H4 (cell line): ENCODE measurements at places on chromosomes 6 and 20. TPM values are rescaled to one million over a fixed set of nuclear protein-coding genes. Genes with fewer than 3 reads are reported as not detected.

GRCh38 chr6:41315943-41316620 lies 19.3 kb upstream of the NCR2 start:
- DNase-seq, result no peak

- DNase-seq, result no peak
Measured at GRCh38 chr6:21847711-21848480, 254.3 kb downstream of the SOX4 start.

DNA sequence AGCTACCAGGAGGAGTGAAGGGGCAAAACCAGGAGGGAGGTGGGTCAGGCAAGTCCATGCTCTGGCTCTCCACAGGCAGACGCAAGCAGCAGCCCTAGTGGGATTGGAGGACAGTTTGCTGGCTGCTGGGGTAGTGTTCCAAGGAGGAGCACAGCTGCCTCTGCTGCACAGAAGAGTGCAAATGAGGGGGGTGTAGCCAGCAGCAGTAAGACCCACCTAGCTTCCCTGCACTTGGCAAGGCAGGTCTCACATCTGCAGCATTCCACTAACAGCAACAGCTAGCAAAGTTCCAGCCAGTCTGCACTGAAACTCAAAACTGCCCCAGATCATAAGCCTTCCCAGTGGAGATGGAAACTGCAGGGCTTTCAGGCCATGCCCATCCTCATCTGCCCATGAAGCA lies 405.0 kb downstream of the UTRN start:
- no peak for DNase-seq

DNA sequence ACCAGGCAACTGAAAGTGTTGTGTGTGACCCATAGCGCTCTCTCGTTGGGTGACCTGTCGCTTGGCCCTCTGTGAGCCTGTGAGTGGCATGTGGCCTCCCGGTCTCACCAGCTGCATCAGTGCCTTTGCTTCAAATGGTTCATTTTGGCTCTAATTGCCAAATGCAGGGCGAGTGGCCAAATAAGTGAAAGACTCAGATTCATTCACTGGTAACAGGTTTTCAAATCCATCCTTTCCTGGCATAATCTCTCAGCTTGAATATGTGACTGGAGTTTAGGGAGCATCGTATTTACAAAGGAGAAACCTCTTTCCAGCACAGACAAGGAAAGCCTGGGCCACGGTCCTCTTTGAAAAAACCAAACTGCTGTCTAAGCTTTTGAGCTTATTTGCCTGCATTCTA lies 321.6 kb upstream of the QKI start:
- DNase-seq, result no peak

DNA sequence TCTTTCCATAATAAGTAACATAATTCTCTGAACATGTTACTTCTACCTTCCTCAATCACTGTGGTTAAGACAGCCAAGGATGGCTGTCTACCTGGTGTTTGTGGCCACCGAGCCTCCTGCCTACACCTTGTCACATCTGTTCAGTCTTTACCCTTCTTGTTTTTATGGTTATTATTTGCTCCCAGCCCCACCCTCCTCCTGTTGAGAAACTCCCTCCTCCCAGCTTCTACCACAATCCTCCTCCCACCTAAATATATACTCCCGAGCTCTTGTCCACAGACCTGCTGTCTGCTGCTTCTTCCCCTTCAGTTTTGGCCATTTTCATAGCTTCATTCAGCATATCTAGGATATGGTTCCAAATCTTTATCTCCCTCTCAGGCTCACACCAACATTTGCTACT lies 35.7 kb upstream of the GABRR1 start:
- no peak for DNase-seq

DNA sequence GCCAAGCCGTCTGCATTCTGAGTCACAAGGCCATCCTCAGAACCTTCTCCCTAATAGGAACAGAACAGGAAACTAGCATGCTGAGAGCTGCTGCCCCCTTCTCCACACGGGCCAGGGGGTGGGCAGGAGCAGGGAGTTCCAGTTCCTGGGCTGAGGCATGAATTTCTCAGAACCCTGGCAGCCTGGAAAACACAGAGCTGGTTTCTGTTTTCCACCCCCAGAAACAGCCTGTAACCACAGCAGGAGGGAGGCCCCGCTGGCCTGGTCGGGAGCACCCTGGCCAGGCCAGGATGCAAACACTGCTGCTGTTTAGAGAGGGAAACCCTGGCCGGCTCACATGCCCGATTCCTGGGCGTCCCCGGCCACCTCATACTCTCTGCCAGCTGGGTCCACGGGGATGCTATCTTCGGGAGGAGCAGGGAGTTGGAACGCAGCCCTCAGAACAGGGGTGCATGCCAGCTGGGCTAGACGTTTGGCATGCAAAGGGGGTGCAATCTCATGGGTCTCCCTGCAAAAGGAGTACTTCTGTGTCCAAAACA lies 130.1 kb downstream of the NFATC2 start:
- DNase-seq, result no peak

The MUCL3 gene
- total RNA-seq, result not detected in 2 replicates

The OPN5 gene
- 0.17 TPM in 1 of 2 replicates, not detected in the other for total RNA-seq

DNA sequence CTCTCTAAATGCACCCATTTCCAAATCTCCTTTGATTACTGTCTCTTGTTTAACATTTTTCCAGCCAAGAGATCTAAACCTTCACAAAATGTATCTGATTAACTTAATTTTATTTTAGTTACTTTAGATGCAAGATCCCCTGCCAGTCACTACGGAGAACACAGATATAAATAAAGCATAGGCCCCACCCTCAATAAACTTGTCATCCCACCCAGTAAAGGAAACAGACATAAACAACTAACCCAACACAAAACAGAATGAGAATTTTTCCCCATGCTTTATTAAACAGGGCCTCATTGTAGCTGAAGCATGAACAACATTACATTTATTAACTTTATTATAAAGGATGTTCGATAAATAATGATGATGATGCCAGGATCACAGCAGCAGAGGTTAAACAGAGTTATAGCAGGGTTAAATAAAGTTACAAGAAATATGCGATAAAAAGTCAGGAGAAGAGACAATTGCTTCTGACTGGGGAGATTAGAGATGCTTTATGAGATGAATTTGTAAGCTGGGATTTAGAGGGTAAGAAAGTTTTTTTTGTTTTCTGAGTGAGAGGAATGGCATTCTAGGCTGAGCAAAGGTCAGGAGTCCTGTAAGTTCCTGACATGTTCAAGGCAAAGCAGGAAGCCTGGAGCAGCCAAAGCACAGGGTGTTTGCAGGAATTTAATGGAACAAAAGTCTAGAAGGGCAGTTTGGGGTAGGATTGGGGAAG lies 41.1 kb downstream of the TFAP2A start:
- DNase-seq, result no peak

The BACH2 gene
- 0.06 and 0.31 TPM in 2 replicates for total RNA-seq

- DNase-seq, result peak; percentile 12
Measured at GRCh38 chr20:60011512-60012507, 53.6 kb downstream of the CDH26 start.

The VGLL2 gene
- total RNA-seq, result 0.08 and 0.50 TPM in 2 replicates

- DNase-seq, result no peak
Measured at GRCh38 chr20:56978475-56978874, 288.0 kb downstream of the BMP7 start.

DNA sequence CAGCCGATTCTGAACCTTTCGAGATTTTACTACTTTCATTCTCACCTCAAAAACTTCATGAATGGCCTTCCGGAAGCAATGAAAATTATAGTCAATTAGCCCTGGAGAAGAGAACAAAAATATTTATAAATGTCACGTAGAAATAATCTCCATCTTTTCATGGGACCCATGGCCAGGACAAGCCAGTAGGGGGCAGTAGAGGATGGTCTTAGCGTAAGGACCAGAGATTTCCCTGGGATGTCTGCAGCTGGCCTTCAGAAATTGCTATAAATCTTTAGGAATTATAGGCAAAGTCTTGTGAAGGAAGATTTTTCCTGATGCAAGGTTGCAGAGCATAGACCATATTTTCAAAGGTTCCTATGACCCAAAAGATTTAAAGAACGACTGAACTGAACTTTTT lies 15.6 kb upstream of the UBE2J1 start:
- DNase-seq, result peak; percentile 25

GRCh38 chr6:157278171-157278570 lies 45.1 kb downstream of the TMEM242 start:
- DNase-seq, result no peak

- DNase-seq, result no peak
Measured at GRCh38 chr6:41059556-41059955, 6.6 kb downstream of the APOBEC2 start.

DNA sequence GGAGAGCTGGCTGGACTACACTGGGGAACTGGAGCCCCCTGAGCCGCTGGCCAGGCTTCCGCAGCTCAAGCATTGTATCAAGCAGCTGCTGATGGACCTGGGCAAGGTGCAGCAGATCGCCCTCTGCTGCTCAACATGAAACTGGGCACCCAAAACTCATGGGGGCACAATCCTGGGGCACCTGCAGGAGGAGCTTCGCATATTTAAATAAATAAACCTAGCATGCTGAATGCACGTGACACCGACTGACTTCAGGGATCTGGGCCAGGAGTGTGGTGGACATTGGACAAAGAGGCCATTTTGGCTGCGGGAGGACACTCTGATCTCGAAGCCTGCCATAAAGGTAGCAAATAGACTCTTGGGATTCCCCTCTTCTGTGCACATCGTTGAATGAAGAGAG lies 6.8 kb downstream of the SCAND1 start:
- DNase-seq, result peak; percentile 49

DNA sequence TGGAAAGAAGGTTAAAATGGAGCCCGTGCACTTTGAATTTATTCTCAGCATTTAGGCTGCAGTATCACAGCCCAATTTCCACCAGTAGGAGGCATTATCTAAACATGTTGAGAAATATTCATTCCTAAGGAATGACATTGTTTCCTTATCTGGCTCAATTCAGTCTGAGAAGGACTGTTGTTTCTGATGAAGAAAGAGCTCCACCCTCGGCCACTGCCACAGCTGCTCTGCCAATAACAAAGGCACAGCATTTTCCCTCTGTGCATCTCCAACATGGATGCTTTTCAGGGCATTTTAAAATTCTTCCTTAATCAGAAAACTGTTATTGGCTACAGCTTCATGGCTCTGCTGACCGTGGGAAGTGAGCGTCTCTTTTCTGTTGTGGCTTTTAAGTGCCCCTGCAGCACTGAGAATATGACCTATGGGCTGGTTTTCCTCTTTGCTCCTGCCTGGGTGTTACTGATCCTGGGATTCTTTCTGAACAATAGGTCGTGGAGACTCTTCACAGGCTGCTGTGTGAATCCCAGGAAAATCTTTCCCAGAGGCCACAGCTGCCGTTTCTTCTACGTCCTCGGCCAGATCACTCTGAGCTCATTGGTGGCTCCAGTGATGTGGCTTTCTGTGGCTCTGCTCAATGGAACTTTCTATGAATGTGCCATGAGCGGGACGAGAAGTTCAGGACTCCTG lies at the start of gene CALHM5:
TSS of gene CALHM5 (plus strand) at position 216 of the 687 bp plus-strand sequence. CDS start at position 274, 58 bp downstream.
- peak; percentile 86 for DNase-seq

- DNase-seq, result no peak
Measured at GRCh38 chr6:551829-552350, 105.0 kb downstream of the HUS1B start.

DNA sequence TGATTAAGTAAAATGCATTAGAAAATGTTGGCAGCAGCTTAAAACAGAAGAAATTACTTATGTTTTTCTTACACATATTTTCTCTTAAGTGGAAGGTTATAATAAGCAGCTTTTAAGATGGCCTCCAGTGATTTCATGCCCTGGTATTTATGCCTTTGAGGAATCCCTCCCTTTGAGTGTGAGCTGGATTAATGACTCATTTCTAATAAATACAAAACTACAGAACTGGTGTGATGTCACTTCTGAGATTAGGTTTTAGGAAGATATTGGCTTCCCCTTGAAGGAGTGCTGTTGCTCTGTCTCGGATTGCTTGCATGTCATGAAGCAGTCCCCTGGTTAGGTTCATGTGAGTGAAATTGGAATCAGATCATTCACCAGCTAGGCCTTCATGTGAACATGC lies 143.2 kb upstream of the EPHA7 start:
- no peak for DNase-seq

The PRRT1 gene
- total RNA-seq, result 0.10 TPM in 1 of 2 replicates, not detected in the other

DNA sequence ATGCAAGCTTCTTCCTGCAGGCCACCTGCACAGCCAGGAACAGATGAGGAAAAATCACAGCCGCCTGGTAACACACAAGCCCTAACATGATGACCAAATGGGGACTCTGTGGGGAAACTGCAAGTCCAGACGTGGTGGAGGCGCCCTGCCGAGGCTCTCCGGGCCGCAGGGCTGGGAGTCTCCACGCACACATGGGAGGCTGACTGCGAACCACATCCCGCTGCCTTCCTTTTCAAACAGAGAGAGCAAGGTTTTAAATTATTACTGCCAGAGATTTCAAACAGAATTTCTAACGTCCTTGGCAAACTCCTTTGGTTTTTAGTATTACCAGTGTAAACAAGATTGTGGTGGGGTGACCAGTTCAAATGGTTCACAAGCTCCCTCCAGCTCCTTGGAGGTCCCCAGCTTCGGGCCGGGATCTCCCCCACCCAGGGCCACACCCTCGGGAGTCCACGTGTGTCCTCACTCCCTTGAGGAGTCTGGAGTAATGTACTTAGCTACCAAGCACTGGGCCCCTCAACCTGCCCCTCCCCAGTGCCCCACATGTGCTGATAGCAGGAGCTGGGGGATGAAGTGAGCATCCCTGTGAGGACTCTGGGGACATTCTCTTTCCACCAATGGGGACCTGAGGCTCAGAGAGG lies 252.7 kb downstream of the TAF4 start:
- no peak for DNase-seq

The RIPOR3 gene
- total RNA-seq, result 0.14 and 0.58 TPM in 2 replicates

- DNase-seq, result no peak
Measured at GRCh38 chr20:10513931-10514575, 78.9 kb downstream of the SLX4IP start.

DNA sequence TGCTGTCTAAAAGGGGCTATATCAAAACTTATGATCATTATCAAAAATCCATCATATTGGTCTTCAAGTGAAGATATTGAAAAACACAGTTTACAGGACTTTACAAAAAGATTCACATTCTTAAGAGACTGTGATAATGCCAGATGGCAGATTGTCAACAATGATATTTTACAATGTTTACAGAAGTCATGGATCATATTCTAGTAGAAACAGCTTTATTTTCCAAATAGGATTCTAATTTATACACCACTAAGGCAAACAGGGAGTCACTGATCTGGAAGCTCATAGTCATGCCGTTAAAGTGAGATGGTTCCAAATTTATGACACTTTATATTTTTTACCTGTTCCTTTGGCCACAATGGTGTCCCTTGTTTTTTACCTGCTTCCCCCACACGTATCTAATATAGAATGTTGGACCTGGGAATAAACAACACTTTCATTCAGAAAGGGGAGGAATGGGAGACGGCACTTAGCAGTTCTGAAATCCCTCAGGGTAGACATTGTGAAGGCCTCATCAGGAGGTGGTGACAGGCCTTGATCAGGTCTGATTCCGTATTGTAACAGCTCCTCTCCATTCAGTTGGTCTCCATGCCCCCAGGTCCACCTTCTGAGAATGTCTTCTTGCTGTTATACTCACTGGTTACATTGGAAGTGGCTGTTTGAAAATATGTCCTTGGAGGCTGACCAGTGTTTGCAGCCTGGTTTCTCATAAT lies 228.6 kb downstream of the ADGB start:
- no peak for DNase-seq

The MCM8 gene
- 17.4 and 21.6 TPM in 2 replicates for total RNA-seq
